ENCODE measurements at places on chromosomes 6 and 20. TPM values are rescaled to one million over a fixed set of nuclear protein-coding genes. Genes with fewer than 3 reads are reported as not detected.

DNA sequence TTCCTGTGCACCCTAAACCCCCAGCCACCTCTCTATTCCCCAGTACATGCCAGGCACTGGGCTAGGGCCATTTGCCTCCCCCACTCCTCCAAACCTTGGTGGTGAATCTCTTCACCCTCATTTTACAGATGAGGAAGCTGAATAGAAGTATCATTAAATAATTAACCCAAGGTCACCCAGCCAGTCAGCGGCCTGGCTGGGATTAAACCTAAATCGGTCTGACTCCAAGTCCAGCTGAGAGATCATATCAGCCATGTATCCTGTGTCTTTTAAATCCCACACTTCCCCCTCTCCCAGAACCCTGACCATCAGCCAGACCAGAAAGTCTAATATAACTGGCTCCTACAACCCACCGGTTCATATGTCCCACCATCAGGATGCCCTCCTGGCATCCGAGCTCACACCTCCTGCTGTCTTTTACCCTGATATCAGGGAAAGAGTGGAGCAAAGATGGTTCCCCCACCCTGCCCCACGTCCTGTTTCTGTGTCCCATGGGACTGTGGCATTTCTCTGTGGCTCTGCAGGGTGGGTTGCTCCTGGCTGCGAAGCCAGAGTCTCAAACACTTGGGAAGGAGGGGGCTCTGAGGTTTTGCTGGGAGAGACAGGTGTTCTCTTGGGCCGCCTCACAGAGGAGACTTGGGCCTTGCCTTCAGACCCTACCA, 145.3 kb downstream of the VEGFA start:
- no peak for DNase-seq

Gene AFG1L
- 12.4 TPM for total RNA-seq

- peak; percentile 34 for DNase-seq
Measured at GRCh38 chr6:19603721-19604120, 233.4 kb upstream of the ID4 start.

GRCh38 chr6:101502818-101503217, 109.3 kb downstream of the GRIK2 start:
- no peak for DNase-seq

Gene LRRC73
- 1.0 TPM for total RNA-seq

Gene KLHDC3
- 167 TPM for total RNA-seq

DNA sequence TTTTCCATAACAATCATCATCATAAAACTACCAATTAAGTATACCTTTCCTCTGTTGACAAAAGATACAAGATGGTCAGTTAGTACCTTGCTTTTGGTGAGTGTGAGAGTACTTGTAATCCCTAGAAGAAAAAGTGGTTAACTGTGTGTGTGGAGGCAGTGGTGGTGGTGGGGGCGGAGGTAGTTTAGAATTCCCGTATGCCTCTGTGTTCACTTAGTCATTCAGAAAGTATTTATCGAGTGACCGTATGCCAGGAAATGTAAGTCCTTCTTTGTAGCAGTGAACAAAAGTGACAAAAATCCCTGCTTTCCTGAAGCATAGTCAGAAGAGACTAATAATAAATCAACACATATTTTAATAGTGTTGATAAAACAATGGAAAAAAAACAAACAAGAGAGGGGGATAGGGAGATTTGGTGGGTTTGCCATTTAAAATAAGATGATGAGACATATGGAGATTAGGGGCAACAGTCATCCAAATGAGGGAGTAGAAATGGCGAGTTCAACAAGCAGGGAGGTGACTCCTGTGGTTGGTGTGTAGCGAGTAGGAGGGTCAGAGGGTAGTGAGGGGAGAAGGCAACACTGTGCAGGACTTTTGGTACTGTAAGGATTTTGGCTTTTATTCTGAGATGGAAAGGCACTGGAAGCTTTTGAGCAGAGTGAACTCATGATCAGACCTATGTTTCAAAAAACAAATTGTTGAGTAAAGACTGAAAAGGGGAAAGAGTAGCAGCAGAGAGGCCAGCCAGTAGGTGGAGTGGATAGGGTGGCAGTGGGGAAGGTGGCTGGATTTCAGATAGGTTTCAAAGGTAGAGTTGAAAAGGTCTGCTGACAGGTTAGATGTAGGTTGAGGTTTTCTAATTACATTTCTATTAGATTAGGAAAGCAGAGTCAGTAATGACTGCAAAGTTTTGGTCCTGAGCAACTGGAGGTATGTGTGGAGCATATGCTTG, 40.3 kb upstream of the SIM1 start:
- no peak for DNase-seq

GRCh38 chr6:10587656-10588406, 66.7 kb downstream of the GCNT2 start:
- no peak for DNase-seq

DNA sequence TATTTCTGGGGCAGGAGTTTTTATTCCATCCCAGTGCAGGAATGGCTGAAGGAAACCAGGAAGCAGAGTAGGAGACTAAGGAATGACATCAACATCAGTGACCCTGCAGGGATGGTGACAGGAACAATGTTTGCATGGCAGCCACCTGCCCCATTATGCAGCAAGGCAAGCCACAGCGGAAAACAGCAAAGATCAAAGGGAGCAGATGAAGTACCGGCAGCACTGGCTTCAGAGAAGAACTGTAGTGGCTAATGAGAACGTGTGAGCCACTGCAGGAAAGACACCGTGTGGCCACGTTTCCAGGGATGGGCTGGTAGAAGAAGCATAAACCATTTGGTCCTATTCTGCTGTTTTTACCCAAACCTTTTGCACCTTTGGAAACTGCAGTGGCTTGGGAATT, 52.9 kb upstream of the TAB2 start:
- no peak for DNase-seq

DNA sequence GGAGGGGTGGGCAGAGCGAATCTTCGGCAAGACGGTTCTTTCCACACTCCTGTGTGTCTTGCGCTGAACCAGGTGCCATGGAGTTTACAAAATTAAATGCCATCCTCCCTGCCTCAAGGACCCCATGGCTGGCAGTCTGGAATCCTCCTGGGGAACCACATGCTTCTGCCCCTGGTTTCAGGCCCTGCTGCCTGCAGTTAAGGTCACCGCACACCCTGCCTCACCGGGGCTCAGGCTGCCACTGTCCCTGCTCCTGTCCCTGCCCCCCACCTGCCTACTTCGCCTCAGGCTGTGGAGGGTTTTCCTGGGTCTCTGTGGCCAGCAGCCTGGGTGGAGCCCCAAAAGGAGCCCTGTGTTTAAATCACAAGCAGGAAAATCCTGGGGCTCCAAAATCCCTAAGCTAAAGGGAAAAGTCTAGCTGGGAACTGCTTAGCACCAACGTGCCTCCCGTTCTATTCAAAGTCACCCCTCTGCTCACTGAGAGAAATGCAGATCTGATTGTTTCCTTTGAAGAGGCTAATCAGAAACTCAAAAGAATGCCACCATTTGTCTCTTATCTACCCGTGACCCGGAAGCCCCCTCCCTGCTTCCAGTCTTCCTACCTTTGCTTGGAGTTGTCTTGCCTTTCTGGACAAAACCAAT, 10.6 kb upstream of the TTLL2 start:
- DNase-seq: no peak

DNA sequence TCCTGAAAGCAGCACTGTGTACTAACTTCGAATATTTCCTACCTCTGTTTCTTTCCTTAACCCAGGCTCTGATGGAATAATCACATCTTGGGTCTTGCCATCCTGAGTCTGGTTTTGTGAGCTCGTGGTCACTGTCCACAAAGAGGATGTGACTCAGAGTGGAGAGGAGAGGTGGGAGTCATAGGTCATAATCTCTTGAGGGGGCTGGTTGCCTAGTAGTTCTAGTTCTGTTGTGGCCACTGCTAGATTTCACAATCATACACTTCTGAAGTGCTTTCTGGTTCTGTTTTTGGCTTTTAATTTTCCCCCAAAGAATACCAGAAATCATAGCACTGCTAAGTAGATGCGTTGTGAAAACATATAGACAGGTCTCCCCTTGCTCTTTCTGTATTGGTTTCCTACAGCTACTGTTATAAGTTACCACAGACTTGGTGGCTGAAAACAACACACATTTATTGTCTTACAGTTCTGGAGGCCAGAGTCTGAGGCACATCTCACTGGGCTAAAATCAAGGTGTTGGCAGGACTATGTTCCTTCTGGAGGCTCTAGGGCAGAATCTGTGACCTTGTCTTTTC, 102.8 kb downstream of the NRSN1 start:
- no peak for DNase-seq

DNA sequence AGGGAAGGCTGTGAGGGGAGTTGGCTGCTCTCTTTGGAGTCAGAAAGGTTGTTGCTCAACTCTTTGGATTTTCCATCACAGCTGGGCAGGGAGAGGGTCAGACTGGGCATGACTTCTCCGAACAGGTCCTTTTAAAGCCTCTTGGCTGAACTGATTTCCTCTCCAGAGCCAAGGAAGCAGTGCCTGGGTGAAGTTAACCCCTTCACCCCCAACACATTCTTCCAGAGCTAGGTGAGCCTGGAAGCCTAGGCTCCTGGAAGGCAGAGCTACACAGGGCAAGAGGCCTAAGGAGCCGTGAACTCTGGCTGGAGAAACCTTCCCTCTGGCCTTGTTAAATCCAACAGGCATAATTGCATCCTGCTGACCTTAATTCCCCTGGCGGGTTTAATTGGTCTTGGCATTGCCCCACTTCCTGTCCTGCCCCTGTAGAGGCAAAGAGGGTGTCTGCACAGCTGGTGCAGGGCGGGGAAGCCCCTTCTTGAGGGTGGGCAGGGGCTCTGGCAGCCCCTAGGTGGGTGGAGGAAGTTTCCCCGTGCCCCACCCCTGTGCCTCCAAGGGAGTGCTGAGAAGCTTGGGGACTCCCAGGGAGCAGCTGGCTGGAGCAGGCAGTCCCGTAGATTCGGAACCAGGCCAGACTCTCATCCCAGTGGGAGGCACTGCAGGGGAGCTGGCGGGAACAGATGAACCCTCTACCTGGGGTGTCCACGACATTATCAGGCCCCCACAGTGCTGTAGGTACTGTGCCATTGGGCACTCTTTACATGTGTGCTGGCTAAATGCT, 3.6 kb upstream of the MYLK2 start:
- no peak for DNase-seq

GRCh38 chr6:138486249-138487101, 12.8 kb downstream of the NHSL1 start:
- DNase-seq: no peak

Gene HCK
- total RNA-seq: 4.4 TPM

DNA sequence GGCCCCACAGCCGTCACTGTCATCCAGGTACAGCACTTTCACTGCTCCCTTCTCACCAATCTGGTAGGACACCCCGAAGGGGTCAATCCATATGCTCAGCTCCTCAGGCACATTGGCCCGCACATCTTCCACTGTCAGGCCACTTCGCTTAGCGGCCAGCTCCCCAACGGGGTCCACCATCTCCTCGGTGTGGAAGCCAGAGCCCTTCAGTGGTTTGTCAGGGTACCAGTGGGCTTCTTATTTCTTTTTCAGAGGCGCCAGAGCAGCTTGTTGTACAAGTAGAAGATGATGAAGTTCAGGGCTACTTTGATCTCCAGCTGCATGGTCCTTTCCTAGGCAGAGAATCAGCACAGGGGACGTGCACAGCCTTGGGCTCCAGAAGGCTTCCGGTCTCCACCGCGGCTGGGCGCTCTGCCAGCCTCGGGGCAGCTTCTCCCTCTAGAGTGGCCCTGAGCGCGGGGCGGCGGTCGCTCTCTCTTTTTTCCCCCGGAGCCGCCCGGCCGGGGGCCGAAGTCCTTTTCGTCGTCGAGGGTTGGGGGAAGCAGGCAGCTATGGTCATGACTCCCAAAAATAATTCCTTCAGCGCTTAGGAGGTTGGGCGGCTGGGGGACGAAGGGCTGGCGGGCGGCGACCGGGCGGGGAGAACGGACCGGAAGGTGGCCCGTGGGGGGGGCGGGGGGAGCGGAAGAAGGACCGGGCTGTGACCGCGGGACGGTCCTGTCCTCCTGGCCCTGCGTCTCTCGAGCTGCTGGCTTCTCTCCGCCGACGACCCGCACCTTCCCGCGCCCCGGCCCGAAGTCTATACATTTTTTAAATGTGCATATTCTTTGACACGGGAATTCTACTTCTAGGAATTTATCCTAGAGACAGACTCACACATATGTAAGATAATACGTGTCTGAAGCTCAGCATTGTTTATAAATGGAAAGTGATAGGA, 6.5 kb upstream of the ZSCAN9 start:
- peak; percentile 91 for DNase-seq

DNA sequence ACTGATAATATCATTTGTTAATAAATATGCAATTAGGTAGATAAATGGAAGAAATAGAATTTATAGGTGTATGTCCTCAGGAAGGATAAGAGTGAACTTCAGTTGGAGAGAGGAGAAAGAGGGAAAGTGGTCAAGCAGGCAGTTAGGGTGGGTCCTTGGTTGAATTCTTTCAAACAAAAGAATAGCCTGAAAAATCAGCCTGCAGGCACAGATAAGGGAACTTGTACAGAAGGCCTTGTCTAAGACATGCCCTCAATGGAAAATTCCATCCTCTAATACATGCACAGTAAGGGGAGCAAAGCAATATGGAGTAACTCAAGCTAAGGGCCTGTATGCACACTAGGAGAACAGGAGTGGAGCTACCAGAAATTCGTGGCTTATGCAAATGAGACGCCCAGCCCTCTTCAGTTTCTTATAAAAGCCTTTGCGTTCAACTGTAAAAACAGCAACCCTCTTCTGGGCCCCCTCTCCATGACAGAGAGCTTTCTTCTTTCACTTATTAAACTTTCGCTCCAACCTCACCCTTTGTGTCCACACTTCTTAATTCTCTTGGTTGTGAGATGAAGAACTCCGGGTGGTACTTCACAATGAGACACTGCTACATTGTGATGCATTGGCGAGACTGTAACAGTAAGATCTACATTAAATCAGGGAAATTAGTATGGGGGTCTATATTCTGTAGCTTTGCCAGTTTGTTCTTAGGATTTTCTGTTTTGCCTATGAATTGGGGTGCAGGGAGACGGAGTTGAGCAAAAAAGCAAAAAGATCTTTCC, 147.0 kb downstream of the HS3ST5 start:
- no peak for DNase-seq

GRCh38 chr6:120478650-120479049, 855.6 kb downstream of the TBC1D32 start:
- DNase-seq: no peak

DNA sequence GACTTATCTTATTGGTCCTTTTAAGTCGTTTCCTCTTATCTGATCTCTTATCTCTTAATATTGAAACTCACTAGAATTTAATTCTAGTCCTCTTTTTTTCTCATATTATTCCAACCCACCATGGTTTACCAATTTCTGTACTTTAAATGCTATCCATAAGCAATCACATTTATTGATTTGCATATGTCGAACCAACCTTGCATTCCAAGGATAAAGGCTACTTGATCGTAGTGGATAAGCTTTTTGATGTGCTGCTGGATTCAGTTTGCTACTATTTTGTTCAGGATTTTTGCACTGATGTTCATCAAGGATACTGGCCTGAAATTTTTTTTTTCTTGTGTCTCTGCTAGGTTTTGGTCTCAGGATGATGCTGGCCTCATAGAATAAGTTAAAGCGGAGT, 7.7 kb downstream of the DEFB125 start:
- no peak for DNase-seq

- DNase-seq: no peak
Measured at GRCh38 chr6:113694278-113695077, 162.7 kb upstream of the MARCKS start.

GRCh38 chr20:36402708-36403107, 96.6 kb downstream of the DLGAP4 start:
- DNase-seq: no peak
